ENCODE measurements at places on chromosomes 3 and 15. TPM values are rescaled to one million over a fixed set of nuclear protein-coding genes. Genes with fewer than 3 reads are reported as not detected.

Gene SYNPR
- total RNA-seq = not detected

Gene PLCL2
- 10.7 TPM for total RNA-seq

Gene NCK1
- total RNA-seq = 56.0 TPM

Gene PRR20G
- not detected for total RNA-seq

Gene BCL2A1
- total RNA-seq = 0.13 TPM

Gene FOXB1
- total RNA-seq = not detected

All from dermis microvascular lymphatic vessel endothelial cell (primary cell).